Left colon (tissue), 2 donors: ENCODE measurements at places on chromosomes 4 and X.

DNA sequence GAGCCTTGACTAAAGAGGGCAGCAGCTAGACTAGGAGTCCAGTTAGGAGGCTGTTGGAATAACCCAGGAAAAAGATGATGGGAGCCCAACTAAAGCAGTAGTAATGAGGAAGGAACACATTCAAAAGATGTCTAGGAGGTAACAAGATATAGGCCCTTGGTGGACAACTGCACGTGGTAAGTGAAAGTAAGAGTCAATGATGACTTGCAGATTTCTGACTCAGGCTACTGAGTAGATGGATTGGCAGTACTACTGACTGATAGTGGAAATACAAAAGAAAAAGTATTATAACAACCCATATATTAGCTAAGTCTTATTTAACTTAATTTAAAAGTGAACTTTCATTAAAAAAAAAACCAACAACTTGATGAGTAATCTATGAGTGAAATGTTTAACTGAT, 74.0 kb downstream of the PAK3 start:
- DNase-seq, result no peak

GRCh38 chr4:173685165-173685830, 155.3 kb upstream of the HAND2 start:
- DNase-seq, result no peak

GRCh38 chr4:89221167-89221867, 86.3 kb downstream of the GPRIN3 start:
- DNase-seq, result no peak

DNA sequence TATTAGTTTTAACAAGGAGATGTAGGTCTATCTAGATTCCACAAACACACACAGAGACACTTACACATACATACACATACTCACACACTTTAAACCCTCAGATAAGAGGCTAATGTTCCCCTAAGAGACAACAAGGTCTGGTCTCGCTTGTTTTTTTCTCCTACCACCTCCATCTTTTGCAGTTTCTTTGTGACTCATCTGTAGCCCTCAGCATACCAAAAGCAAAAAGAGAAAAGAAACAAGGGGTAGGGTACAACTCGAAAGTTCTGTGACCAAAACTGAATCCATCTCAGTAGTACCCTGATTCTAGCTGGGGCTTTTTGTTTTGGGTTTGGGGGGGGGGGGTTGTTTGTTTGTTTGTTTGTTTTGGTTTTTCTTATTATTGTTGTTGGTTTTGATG, 12.2 kb upstream of the EXOSC9 start:
- no peak for DNase-seq

DNA sequence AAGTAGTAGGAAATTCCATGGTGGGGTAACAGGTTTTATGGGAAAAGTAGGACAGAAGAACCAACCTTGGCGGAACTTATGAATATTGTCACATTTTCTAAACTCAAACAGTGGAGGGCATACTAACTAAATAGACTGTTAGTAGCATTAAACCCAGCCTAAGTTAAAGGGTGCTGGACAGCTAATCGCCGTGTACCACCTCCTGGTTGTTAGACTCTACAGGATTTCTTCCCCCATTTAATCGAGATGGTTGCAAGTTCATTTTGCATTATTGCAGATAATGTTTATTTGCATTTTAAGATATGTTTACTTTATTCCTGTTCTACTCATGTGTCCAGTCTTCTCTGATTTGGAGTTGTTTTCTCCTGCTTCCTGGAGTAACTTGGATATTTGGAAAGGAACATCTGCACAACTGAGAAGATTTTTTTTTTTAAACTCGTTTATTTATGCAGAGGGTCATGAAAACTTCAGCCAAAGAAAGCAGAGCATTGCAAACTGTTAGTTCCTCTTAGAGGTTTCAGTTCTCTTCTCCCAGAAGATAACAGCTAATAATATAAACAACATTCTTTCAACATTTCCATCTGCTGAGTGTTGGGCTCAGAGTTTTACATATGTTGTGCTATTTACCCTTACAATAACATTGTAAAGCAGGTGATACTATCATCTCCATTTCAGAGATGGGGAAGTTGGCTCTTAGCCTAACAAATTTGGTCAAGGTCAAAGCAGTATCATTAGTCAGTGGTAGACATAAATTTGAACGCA, 51.5 kb upstream of the TBC1D9 start:
- no peak for DNase-seq
